Endothelial cell (in vitro differentiated cells): ENCODE measurements at places on chromosomes 13 and 19.

DNA sequence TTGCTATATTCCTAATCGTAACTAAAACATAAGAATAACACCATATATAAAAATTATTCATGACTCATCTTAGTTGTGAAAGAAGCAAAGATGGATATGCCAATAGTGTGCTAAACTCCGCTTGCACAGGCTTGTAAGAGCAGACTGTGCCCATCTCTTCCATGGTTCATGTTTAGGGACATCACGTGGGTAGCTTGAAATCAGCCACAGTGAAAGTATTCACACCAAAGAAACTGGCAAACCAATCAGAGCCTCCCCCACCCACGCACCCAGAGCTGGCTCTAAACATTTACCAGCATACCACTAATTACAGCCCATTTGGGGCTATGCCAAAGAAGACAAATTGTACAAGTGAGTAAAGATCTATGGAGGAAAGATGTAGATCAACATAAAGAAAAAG, 147.5 kb downstream of the DIAPH3 start:
- DNase-seq, result no peak

DNA sequence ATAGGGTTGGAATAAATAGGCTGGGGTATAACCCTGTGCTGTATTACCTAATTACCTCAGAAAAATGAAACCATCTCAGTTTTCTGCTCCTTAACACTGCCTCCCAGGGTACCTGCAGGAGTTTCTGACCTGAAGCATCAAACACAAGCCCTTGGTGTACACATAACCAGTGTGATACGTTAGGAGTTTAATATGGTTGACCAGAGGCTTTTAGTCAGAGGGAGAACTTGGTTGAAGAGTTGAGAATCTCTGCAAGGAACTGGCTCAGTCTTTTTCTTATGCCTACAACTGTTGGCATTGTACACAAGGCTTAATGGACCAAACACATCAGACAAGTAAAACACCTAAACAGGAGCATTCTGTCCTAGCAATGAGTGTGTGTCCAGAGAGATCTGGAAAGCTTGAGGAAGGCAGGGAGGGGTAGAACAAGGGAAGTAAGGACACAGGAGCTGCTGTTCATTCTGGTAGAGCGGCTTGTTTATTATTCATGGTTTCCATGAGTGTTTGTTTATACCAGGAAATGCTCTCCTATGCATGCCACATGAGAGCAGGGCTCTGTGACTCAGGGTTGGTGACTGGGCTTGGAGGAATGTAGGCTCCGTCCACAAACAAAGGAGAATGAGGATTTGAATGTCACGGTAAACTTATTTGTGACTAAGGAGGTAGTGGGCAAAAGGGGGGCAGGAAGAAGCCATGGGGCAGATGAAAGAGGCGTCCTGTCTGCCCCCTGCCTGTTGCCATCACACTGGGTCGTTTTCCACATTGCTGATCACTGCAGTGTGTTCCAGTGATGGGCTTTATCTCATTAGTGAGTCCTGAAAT, 11.9 kb upstream of the SPATA13 start:
- DNase-seq, result peak; percentile 37

- DNase-seq, result no peak
Measured at GRCh38 chr13:45768656-45769479, 66.7 kb downstream of the CBY2 start.

DNA sequence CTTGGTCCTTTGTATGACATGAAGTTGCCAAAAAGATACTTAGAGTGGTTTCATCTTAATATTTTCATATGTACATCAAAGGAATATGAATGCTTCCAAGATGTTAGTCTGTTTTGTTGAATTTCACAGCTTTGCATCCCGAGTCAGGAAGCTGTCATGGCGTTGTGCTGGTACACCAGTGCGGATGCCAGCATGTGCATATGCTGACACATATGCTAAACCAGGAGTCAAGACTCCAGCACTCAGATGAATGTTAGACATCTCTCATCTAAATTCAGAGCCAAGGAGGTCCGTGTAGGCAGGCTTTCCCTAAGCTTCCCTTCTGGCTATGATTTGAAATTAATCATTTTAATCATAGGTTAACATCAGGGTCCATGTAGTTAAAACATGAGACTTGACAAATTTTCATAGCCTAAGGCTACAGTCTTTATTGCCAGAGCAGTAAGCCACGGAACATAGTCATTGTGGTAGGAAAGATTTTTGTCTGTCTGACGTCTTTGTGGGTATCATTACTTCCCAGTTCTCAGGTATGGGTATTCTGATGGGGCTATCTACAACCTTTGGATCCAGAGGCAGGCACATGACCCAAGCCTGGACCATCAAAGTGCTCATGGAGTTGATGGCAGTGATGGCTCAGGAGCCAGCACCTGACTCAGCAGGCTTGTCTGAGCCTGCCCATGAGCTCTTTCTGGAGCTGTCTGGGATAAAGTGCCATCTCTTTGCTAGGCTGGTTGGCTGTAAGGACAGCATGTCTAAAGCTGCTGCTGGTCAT, 246.1 kb downstream of the KCNRG start:
- DNase-seq, result no peak

DNA sequence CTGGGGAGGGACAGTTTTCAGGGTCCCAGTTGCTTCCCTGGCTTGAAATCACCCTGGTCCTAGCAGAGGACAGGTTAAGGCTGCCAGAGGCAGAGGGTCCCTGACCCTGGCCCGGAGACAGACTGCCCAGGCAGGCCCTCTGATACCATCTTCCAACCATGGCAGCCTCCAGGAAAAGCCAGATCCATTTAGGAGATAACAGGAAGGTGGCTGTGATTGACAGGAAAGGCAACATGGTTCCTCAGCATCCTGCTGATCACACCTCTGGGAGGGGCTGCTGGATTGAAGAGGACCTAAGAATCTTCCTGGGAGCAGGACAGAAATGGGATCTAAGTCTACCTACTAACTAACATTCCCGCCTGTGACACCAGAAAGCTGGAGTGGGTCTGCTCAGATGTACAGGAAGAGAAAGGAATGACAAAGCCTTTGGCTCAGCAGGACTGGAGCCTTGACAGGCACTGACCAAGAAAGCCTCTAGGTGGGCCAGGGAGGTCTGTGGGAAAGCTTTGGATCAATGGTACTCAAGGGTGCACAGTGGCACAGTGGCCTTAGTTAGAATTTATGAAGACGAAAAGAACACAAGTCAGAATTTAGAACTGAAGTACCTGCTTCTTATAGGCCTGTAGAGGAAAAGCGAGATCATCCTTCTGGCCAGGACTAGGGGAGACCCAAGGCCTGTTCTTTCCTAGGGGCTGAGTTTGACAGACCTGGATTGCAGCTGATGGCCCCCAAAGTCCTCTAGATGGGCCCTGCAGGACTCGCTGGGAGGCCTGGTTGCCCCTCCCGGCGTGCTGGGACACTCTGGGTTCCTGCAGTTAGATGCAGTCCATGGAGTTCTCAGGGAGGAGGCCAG, 2.3 kb upstream of the PRKACA start:
- DNase-seq, result no peak

- no peak for DNase-seq
Measured at GRCh38 chr13:20369886-20370361, 137.8 kb upstream of the GJB6 start.

DNA sequence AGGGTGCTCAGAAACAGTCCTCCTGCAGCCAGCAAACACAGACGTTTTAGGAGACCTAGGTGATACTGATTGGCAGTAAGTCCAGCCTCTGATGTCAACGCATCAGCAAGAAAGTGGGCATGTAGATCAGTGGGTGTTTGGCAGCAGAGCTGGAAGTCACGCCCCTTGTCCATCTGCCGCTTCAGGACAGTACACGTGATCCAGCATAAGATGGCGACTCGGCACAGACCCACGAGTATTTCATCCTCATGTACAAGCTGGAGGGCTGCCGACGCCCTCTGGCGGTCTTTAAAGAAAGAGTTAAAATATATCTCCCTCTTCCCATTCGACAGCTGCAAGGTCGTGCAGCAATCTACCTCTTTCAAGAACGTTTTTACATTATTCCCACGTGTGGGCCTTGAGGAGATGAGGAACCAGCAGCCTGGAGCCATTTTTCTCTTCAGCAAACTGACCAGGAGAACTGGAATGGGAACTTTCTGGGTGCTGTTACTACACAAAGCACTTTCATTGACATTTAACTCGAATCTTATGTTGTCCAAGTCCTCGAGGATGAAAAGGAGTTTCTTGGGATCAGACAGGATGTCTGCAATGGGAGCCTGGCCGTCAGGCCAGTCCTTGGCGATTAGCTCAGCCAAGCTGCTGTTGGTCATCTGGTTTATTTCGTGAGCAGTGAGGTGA, 22.3 kb downstream of the NLRP11 start:
- no peak for DNase-seq

GRCh38 chr13:38483623-38484022, 134.0 kb downstream of the UFM1 start:
- DNase-seq, result no peak

DNA sequence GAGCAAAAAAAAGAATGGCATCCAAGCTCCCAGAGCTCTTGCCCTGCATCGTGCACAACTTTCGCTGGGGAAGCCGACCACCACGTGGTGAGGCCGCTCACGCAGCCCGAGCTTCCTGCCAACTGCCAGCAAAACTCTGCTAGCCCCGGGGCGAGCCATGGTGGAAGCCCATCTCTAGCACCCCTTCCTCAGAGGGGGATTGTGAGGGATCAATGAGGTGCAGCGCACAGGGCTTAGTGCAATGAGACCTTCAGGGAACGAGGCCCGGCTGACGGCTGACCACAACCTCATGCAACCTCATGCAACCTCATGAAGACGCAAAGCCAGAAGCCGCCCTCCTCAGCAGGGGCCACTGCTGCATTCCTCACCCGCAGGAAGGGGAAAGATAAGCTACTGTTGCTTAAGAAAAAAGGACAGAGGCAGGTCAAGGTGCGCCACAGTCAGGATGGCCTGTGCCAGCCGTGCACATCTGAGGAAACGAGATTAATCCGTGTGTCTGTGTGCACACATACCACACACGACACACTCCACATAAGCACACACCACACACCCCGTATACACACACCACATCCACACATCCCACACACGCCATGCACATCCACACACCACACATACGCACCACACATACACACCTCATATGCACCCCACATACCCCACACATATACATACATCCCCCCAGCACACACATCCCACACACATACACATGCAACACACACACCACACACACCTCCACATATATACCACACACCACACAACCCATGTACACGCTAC, 9.6 kb downstream of the HSPBP1 start:
- no peak for DNase-seq

GRCh38 chr19:4908360-4908759, 941 bp upstream of the UHRF1 start:
- DNase-seq, result no peak

- no peak for DNase-seq
Measured at GRCh38 chr19:12628040-12629022, 17.6 kb downstream of the ZNF791 start.

- no peak for DNase-seq
Measured at GRCh38 chr13:32474999-32475792, 47.3 kb upstream of the N4BP2L1 start.

DNA sequence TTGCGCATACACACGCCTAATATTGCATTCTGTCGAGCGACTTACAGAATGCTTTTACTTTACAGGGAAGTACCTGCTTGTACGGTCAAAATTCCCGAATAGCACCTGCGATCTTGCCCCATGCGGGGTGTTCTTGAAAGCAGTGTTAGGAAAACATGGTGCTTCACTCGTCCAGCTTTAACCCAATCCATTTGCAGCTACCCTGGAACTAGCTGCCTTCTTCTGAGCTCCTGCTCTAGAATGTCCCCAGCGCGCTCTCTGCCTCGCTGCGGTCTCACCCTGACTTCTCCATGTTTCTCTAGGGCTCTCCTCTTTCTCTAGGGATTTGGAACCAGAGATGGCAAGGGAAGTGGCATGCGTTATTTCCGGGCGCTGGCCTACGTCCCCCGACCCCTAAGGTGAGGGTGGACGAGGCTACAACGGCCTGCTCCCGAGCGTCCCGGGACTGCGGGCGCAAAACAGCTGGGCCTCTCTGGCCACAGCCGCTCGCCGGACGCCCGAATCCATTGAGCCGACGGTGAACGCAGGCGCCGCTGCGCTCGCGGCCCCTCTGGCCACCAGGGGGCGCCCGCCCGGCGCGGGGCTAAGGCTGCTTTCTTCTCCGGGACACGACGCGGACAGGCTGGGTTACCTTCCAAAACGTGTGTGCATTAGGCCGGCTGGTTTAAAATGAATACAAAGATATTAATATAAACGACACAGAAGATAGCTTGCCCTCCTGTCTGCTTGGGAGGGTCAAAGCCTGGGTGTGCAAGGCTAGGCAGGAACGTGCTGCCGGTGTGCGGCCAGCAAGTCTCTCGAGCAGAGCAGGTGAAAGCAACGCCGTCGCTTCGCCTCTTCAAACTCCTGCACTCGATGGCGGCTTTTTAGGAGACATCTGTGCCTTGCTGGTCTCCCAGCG, 1.8 kb upstream of the SPRY2 start:
- peak; percentile 95 for DNase-seq

- no peak for DNase-seq
Measured at GRCh38 chr13:64884976-64885375, 2345.2 kb downstream of the PCDH9 start.

DNA sequence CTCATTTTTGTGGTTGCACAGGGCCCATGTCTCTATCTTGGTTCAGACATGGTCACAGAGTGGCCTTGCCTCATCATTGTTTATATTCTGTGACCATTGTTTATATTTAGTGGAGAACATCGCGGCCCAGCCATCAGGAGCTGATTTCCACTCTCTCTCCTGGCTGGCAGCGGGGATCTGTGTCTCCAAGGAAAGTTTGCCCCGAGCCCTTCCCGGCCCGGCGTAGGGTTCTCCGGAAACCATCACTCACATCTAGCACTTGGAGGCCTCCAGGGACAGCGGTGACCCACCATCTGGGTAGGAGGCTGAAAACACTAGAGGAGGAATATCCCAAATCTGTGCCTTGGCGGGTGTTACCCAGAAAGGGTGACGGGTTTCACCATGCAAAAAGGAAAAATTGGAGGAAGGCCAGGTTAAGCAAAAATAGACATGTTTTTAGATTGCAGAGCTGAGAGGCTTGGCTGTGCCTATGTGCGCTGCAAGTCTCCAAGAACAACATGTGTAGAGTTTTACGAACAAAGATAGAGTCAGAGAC, 726 bp upstream of the ZNF358 start:
- DNase-seq, result no peak
